ENCODE measurements at places on chromosomes 3 and 15.

DNA sequence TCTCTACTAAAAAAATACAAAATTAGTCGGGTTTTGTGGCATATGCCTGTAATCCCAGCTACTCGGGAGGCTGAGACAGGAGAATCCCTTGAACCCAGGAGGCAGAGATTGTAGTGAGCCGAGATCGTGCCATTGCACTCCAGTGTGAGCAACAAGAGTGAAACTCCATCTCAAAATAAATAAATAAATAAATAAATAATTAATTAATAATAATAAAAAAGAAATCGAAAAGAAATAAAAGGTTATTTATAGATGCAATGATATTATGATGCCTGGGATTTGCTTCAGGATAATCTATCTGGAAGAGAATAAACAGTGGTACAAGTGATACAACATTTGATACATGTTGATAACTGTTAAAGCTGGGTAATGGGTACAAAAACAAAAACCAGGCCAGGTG, 58.6 kb downstream of the SOX2 start:
- DNase-seq = no peak

DNA sequence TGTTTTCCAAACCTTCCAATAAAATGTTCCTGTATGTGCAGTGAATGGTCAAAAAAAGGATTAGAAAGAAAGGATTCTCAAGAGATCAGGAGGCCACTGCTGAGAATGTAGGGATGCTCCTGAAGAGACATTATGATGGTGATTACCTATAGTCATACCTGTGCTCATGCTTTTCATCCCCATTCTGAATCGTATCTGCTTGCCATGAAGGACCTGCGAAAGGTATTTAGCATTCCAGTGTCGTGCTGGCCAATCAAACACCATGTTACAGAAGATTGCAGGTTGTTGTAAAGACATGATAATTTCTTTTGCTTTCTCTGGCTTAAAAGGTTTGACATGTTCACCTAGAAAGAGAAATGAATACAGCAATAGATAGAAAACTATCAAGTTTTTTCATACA, 16.1 kb downstream of the HSPBAP1 start:
- no peak for DNase-seq

DNA sequence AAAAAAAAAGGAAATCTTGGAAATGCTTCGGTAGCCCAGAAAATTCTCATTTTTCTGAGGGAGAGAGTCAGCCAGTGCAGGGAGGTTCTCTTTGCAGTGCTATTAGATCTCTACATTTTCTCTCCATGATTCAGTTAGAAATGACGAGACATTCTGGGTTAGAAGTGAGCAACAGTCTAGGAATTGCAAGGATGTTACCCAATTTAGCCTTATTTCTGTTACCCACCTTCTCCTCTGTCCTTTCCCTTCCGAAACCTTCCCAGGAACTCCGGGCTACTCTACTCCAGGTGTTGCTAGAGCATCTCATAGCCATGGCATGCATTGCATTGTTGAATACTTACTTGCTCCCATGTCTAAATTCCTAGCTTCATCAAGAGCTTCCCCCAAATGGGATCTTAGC, 106.8 kb downstream of the EDEM1 start:
- no peak for DNase-seq

DNA sequence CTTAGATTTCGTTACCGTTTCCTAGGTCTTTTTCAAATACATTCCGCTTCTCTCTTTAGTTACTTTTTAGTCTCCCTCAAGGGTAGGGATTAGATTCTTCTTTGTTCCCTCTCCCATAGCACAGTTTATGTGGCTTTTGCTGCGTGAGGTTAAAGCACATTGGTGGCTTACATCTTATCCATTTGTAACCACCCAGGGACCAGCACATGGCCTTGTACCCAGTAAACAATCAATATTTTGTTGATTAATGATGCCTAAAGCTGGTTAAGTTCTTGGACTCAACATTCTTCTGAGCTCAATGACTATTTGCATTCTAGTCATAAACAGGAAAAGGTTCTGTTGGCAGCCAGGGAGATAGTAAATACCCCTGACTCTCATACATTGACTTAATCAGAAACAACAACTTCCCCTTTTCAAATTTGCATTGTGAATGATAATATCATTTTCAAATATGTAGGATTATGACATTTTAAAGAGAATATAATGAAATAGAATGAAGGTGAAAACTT, 60.2 kb downstream of the CACNA1D start:
- DNase-seq = no peak

DNA sequence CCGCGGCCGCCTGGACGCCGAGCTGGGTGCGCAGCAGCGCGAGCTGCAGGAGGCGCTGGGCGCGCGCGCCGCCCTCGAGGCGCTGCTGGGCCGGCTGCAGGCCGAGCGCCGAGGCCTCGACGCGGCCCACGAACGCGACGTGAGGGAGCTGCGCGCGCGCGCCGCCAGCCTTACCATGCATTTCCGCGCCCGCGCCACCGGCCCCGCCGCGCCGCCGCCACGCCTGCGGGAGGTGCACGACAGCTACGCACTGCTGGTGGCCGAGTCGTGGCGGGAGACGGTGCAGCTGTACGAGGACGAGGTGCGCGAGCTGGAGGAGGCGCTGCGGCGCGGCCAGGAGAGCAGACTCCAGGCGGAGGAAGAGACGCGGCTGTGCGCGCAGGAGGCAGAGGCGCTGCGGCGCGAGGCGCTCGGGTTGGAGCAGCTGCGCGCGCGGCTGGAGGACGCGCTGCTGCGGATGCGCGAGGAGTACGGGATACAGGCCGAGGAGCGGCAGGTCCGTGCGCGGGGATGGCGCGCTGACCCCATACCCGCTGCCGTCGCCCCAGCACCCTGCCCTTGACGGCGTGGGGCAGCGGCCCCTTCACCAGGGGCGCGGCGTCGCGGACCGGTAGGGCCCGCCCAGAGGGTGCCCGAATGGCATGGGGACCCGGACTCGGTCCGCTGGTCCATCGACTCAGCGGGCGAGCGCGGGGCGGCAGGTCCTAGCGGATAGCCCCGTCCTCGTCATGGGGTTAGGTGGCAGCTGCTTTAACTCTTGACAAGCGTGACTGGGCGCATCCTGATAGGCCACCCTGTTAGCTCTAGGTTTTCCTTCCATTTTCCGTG, 848 bp downstream of the SYNM start:
- peak; percentile 41 for DNase-seq

DNA sequence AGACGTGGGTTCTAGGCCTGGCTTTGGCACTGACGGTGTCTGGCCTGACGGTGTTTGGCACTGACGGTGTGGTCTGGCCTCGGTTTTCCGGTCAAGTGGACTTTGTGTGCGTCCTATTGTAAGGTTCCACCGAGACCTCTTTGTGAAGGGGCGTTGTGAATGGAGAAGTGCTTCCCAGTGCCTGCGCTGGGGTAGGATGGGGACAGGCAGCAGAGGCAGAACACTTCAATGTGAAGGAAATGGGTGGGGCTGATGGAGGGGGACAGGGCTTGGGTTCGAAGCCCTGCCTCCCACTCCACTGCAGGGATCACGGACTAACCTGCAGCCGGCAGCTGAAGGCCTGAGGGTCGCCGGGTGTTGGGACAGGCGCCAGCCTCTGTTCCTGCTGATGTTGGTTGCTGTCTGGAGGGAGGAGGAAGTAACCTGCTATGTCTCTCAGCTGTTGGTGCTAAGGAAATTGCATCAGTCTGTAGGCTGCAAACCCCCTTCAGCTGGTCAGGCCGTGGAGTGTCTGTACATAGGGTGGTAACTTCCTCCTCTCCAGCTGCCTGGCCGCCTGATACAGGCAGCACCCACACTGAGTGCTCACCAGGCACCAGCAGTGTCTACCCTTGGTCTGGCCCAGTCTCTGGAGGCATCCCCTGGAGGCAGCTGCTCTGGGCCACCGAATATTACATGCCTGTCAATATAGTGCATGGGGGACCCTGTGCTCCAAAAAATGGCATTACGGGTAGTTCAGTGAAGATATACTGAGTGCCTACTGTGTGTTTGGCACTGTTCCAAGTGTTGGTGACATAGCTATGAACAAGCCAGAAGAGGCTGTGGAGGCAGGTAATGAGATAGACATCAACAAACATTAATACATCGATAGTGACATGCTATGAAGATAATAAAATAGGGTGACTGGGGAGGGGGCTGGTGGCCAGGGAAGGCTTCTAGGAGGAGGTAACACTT, 1.1 kb downstream of the TM6SF1 start:
- DNase-seq = peak; percentile 27

GRCh38 chr15:64026591-64026990, 19.7 kb downstream of the DAPK2 start:
- no peak for DNase-seq

DNA sequence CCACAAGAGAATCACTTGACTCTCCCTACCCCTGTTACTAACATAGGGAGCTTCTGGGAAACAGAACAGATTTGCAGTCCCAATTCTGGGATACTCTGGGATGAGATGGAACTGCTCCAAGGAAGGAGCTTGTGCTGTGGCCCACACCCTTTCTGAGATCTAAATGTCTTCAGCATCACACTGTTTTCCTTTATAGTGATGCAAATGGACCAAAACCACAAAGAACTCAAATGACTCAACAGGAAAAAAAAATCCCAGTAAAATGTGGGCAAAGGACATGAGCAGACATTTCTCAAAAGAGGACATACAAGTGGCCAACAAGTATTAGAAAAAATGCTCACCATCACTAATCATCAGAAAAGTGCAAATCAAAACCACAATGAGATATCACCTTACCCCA, 155.6 kb downstream of the NECTIN3 start:
- DNase-seq = no peak

GRCh38 chr3:162034368-162034767, 537.8 kb downstream of the OTOL1 start:
- DNase-seq = no peak

- DNase-seq = no peak
Observed at GRCh38 chr3:160200353-160200752, 24.9 kb upstream of the C3orf80 start.

- DNase-seq = no peak
Observed at GRCh38 chr3:64360280-64360679, 135.0 kb upstream of the PRICKLE2 start.

- no peak for DNase-seq
Observed at GRCh38 chr3:12486916-12487315, 2.6 kb downstream of the TSEN2 start.

- no peak for DNase-seq
Observed at GRCh38 chr3:67976663-67977062, 322.3 kb upstream of the SUCLG2 start.

- DNase-seq = no peak
Observed at GRCh38 chr15:76994001-76994400, 925 bp upstream of the PSTPIP1 start.

DNA sequence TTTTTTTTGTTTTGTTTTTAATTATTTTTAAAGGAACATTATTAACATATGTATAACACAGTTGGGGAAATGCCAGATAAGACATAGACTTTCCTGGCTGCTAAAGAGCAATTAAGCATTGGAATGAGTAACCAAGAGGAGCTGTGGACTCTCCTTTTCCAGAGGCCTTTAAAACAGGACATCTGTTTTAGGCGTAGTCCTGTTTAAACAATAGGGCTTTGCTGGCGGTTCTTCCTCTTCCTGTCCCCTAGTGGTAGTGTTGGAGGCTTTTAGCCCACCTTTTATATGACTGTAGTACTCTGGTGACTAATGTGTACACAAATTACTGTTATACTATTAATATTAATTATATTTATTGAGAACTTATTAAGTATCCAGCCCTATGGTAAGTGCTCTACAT, 81.9 kb downstream of the PPARG start:
- DNase-seq = no peak

- DNase-seq = no peak
Observed at GRCh38 chr3:32220006-32220405, 18.5 kb upstream of the CMTM8 start.

DNA sequence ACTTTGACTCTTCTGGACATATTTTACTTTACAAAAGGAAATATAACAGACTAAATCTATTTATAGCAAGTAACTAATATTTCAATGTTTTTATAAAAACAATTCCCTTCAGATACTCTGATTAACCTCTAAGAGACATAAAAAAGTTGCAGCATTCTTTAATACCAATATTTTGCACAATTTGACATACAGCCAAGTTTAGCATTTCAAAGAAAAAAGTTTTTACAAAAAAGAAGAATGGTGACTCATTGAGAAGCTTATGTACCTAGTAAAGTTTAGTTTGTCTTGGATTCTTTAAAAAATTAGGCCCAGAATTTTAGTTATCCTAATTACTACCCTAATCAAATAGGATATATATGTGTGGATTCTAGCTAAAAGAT, 17.6 kb downstream of the DAZL start:
- no peak for DNase-seq

GRCh38 chr15:55802600-55803376, 59.8 kb upstream of the PRTG start:
- no peak for DNase-seq

GRCh38 chr3:18512007-18512406, 86.9 kb upstream of the SATB1 start:
- DNase-seq = no peak

GRCh38 chr15:90701880-90702630, 15.1 kb upstream of the BLM start:
- no peak for DNase-seq

DNA sequence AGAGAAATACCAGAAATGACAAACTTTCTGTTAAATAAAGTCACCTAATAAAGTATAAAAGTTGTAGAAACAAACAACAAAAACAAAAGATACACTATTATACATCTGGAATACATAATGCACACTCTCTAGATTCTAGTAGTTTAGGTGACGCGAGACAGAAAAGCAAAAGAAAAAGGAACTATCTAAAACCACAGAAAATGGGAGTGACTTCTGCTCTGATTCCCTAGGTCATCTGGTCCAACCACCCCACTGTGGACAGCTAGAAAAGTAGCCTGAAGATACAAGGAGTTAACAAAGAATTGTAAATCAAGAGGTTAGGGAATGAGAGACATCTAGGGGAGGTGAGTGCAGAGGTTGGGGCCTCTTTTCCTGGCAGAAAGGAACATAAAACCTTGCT, 39.1 kb downstream of the DHX36 start:
- no peak for DNase-seq

DNA sequence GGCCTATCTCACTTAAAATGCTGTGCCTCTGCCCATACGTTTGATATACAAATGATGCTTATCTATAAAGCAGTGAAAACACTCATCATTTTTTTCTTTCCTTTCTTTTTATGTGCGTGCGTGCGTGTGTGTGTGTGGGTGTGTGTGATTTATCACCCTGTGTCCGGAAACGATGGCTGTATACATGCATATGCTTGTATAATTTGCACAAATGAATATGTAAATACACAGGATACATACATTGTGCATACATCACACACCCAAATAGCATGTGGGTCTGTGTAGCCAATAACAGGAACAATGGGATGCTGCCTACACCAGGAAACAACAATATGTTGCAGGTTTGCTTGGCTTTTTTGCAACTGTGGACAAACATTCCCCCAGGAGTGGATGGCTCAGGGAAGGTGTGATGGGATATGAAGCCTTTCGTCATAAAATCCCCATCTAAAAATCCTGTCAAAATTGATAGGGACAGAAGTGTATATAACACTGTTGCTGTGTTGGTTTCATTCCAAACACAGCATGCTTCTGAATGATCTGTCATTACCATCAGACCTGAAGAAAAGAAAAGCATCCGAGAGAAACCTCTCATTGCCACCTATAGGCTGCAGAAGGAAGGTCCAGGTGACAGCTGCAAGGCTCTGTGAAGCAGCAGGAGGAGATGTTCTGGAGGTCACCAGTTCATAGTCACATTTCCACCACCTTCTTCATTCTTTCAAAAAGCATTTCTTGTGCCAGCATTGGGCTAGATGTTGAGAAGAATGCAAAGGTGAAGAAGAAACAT, 503.9 kb upstream of the NR2F2 start:
- DNase-seq = no peak
